A549 treated with dexamethasone at 1 μM for 4 hours (cell line): ENCODE measurements at places on chromosomes 7 and 10. TPM values are rescaled to one million over a fixed set of nuclear protein-coding genes. Genes with fewer than 3 reads are reported as not detected.

The TIMM23 gene
- 158 to 175 TPM (median 159 TPM) in 5 replicates for total RNA-seq

The C10orf71 gene
- not detected in 5 replicates for total RNA-seq

The NKX1-2 gene
- total RNA-seq, result 0.02 to 0.08 TPM (median 0.05 TPM) in 4 of 5 replicates, not detected in the other

The GPR22 gene
- not detected in 5 replicates for total RNA-seq

The EVX1 gene
- total RNA-seq, result 0.07 to 0.19 TPM (median 0.13 TPM) in 5 replicates

The C10orf62 gene
- 0.07 to 0.20 TPM (median 0.11 TPM) in 4 of 5 replicates, not detected in the other for total RNA-seq

The OR2A14 gene
- total RNA-seq, result not detected in 5 replicates

The CLDN12 gene
- 24.1 to 37.5 TPM (median 31.6 TPM) in 5 replicates for total RNA-seq

The COX15 gene
- 24.9 to 36.0 TPM (median 32.8 TPM) in 5 replicates for total RNA-seq

The COL28A1 gene
- total RNA-seq, result 0.43 to 0.85 TPM (median 0.60 TPM) in 5 replicates

The GPR146 gene
- 0.79 to 2.0 TPM (median 1.6 TPM) in 5 replicates for total RNA-seq

The LMOD2 gene
- total RNA-seq, result not detected in 5 replicates

The FAM237B gene
- total RNA-seq, result 0.02 to 0.06 TPM (median 0.03 TPM) in 5 replicates

The TRIM74 gene
- 0.33 to 0.41 TPM (median 0.40 TPM) in 4 of 5 replicates, not detected in the other for total RNA-seq

The MICU1 gene
- 52.6 to 59.8 TPM (median 55.3 TPM) in 5 replicates for total RNA-seq

The NPC1L1 gene
- total RNA-seq, result 0.06 to 0.12 TPM (median 0.09 TPM) in 5 replicates

The GNG11 gene
- 30.2 to 35.2 TPM (median 32.2 TPM) in 5 replicates for total RNA-seq

The CUTC gene
- 30.4 to 34.4 TPM (median 32.6 TPM) in 5 replicates for total RNA-seq

The RPEL1 gene
- 0.05 TPM in 2 of 5 replicates, not detected in the others for total RNA-seq
